Right atrium auricular region (tissue), 2 donors: ENCODE measurements at places on chromosomes 2 and 18. TPM values are rescaled to one million over a fixed set of nuclear protein-coding genes. Genes with fewer than 3 reads are reported as not detected.

The LRRFIP1 gene
- total RNA-seq: 88.5 TPM

The DLX2 gene
- not detected for total RNA-seq

The ST8SIA5 gene
- 5.9 TPM for total RNA-seq

The ANKRD30BL gene
- not detected for total RNA-seq

The ACMSD gene
- total RNA-seq: not detected

The GDF7 gene
- 1.1 TPM for total RNA-seq

The FABP1 gene
- total RNA-seq: not detected
